ENCODE measurements at places on chromosomes 1 and 21.

GRCh38 chr1:186465946-186466345, 5.0 kb upstream of the PDC start:
- no peak for DNase-seq

GRCh38 chr1:110214454-110215404, 4.6 kb downstream of the KCNC4 start:
- DNase-seq: no peak

DNA sequence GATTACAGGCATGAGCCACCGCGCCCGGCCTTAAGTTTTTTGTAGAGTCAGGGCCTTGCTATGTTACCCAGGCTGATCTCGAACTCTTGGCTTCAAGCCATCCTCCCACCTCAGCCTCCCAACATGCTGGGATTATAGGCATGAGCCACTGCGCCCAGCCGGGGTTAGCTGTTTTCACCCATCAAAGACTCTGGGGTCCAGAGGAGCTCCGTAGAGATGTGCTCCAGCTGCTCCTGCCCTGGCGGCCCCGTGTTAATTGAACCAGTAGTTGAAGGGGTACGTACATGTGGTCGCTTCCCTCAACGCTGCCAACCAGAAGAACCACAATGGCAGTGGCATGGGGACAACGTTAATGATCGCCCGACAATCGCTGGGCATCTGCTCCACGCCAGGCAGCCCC, 72.0 kb downstream of the NPHP4 start:
- no peak for DNase-seq

- DNase-seq: no peak
These were observed 187.7 kb upstream of the FOXD3 start for GRCh38 chr1:63134501-63135173.

DNA sequence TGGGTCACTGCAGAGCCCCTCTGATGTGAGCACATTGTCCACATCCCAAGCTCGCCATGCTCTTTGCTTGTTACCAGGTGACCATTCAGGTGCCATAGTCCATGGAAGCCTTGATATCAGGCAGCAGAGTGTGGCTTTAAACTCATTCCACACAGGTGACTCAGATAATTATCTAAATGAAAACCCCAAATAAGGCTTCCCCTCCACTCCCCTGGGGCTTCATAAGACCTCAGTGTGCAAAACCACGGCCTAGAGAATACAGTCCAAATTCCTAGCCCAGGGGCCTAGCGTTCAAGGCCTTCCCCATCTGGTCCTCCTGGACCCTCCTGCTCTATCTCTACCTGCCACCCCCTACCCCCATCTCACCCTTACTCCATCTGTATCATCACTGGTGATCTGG, 97.1 kb downstream of the ARHGEF10L start:
- DNase-seq: no peak

DNA sequence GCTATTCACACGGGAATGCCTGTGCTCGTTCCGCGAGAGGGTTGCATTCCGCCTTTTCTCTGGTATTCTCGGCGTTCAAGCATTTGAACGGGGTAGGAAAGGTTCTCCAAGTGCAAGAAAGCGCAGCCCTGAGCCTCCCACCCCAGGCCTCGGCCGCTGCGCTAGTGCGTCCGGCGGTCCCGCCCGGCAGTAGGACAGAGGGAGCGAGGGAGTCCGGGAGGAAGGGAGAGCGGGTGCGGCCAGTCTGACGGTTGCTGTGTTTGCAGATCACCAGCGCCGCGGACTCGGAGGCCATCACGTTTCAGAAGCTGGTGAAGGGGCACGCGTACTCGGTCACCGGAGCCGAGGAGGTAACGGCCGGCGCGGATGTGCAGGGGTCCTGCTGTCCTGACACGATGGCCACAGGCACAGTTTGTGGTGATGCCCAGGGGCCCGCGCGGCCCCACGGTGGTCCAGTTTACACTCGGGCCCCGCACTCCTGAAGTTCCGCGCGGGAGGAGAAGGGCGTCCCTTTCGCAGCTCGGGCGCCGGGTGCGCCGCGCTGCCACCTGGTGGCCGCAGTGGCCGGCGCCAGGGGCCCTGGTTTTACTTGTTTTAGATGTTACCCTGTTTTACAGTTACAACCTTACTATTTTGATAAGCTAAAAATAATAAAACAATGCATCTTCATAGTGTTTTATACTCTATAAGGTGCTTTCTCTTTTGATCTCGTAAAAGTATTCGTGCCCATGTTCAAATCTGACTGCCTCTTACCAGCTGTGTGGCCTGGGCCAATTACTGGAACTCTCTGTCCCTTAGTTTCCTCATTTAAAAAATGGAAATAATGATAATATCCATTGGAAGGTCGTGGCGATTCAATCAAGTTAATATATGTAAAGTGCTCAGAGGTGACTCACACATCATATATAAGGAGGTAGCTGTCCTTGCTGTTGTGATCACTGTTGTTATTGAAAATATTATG, 36.7 kb downstream of the CAPN2 start:
- DNase-seq: peak; percentile 76

GRCh38 chr1:59560807-59561450, 253.8 kb upstream of the HOOK1 start:
- no peak for DNase-seq

GRCh38 chr1:14826172-14826636, 227.7 kb downstream of the KAZN start:
- DNase-seq: no peak

DNA sequence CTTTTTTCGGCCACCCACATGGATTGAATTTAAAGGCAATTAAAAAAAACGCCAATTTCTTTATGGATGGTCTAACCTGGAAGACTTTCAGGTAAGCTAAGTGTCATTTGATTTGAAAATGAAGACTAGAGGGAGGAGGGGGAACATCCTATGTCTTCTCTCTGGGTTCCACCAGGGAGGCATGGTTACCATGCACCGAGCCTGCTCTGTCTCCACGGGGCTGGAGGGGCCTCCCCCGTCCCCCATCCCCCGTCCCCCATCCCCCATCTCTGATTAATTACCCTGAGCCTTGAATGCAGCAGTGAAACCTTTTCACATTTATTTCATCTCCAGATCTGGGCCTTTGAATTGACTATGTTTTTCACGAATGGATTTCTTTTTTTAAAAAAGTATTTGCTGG, 135.1 kb downstream of the TLR5 start:
- DNase-seq: no peak

DNA sequence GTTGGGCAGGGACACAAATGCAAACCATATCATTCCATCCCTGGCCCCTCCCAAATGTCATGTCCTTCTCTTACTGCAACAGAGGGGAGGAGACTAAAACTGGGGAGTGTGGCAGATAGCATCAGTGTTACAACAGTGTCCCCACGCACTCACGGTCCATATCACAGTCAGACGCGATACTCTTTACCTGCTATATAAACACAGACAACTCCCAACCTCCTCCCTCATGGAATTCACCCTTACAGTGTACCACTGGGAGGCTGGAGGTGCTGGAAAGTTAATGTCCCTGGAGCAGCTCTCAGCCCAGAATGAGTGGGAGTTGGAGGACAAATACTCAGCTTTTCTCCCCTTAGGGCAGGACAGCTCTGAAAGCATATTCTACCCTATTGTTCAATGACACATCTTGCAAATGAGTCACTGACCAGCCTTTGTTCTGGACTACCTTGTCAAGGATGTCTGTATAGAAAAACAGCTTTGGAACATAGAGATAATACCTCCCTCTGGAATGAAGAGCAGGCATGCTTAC, 445.9 kb downstream of the SETD4 start:
- peak; percentile 44 for DNase-seq

- peak; percentile 28 for DNase-seq
These were observed 19.2 kb upstream of the CLSTN1 start for GRCh38 chr1:9842781-9843575.

- no peak for DNase-seq
These were observed 11.6 kb upstream of the SAMD11 start for GRCh38 chr1:911875-912739.

DNA sequence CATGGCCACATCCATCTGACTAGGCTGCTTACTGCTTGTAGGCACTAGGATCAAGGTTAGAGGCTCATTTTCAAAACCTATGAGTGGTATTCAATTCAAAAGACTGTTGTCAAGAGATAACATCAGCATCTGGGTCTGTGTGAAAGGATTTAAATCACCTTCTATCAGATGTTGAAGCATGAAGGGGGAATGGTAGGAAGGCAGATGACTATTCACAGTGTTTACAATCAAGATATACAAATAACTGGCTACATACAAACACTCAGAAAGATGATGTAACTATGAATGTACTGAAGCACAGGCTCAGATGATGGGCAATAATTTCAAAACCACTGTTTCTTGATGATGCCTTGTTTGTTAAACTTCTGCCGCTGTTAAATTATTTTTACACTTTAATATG, 249.2 kb downstream of the SLC45A1 start:
- no peak for DNase-seq

- DNase-seq: no peak
These were observed 2.5 kb downstream of the AGO4 start for GRCh38 chr1:35810096-35810881.

DNA sequence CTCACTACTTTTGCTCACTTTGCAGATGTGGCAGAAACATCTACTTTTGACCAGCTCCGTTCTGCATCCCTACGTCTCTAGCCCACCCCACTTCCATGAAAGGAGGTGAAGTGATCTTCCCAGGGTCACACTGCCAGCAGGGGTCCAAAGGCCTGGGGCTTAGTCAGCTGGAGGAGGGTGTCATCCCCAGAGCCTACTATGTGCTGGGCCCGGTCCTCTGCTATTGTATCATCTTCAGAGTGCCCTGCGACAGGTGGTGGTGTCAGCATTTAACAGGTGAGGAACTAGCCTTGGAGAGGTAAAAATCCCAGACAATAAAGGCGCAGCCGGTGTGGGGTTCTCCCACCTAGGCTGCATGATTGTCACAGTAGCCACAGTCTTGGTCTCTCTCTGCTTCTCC, 5.6 kb upstream of the BSND start:
- DNase-seq: no peak

GRCh38 chr1:97332716-97333115, 588.1 kb downstream of the DPYD start:
- no peak for DNase-seq

GRCh38 chr1:117846674-117847425, 82.6 kb downstream of the GDAP2 start:
- DNase-seq: no peak

GRCh38 chr1:4210043-4210442, 310.0 kb upstream of the C1orf174 start:
- DNase-seq: no peak

DNA sequence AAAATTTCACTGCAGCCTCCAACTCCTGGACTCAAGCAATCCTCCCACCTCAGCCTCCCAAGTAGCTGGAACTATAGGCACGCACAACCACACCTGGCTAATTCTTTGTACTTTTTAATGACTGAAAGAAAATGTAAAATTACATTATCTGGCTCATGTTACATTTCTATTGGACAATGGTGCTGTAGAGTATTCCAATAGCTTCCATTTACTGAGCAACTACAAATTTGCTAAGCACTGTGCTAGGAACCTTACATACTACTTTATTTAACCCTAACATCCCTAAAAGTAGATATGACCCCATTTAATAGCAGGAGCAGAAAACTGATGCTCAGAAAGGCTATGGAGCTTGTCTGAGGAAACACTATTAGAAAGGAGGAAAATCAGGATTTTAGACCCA, 19.7 kb downstream of the SDE2 start:
- DNase-seq: no peak

DNA sequence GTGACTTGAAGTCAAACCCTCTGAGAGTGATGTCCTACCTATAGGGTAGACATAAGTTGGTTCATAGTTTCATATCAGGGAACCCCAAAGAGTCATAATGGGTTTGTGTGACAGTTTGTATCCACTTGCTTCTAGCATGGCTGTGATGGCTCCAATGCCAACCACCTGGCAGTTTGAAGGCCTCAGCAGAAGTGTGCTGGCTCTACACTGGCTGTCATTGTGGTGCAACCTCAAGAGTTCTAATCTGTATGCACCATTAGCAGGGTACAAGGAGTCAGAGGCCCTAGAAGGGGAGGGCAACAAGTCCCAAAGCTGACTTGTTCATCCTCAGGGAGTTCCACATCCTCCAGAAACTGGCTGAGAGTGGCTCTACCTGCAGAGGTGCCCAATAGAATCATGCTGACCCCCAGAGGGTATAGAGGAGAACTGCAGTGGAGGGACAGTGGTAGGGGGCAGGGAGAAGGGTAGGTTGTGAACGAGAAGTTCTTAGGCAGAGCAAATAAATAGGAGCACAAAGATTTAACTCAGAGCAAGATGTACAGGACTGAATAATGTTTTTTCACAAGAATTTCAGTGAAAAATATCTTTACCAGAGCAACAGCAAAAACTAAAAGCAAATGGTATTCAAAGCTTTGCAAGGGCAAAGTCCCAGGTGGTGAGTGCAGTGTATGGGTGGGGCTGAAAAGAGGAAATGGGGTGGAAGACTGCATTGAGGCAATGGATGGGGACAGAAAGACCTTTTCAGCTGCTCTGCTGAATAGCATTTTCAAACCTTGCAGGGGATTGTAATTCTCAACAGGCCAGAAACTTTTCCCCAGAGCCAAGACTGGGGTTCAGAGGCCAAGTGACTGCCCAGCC, 3.2 kb downstream of the FCRL2 start:
- DNase-seq: peak; percentile 30

- peak; percentile 64 for DNase-seq
These were observed 868 bp downstream of the ZBTB40 start for GRCh38 chr1:22452481-22452957.

DNA sequence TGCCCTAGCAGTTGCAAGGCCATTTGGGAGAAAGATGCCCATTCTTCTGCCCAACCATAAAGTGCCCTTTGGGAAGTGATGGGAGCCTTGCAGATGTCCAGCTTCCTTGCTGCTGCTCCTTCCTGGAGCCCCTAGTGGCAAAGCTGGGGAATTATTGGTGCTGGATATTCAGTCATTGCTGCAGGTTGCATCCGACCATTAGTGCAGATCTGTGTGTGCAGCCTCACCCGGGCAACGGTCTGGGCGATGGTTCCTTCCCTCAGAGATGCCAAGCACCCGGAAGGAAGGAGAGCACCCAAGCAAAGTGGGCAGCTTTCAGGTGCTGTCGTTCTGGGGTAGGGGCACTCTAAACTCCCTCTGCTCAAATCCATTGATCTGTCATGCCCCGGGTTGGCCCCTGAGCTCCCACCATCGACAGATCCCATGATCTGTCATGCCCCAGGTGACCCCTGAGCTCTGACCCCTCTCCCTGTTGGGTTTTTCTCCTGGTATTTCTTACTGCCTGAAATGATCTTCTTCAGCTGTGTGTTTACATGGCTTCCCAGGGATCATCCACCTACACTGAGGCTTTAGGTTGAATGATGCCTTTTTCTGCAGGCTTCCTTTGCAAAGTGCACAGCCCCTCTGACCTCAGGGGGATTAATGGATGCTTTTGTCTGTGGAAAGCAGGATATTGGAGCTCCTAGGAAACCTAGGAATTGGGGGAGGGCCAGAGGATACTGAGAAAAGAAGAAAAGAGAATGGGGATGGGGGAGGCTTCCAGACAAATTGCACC, 467.5 kb downstream of the PTPRU start:
- DNase-seq: peak; percentile 31
